ENCODE measurements at places on chromosomes 2 and 18.

GRCh38 chr2:240820607-240821428 lies 799 bp upstream of the KIF1A start:
- DNase-seq = no peak

DNA sequence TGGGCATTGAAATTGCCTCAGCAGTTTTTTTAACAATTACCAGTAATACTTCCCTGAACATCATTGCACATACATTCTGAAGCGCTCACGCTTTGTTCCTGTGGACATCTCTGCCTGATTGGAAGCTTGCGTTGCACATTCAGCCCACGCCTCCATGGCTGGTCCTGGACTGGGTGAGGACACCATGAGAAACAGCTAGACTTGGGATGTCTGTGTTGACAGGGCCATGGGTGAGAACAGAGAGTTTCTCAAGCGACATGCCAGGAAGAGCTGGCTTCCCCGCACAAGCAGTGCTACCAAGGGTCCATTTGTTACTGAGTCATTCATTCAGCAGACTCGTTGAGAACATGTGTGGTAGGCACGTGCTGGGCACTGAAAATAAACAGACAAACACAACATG lies 166.3 kb downstream of the GBX2 start:
- DNase-seq = no peak

GRCh38 chr2:188042412-188042811 lies 249.3 kb upstream of the GULP1 start:
- peak; percentile 9 for DNase-seq

GRCh38 chr2:196987298-196987648 lies 60.8 kb upstream of the PGAP1 start:
- no peak for DNase-seq

GRCh38 chr2:216424274-216424673 lies 12.0 kb downstream of the SMARCAL1 start:
- DNase-seq = no peak

- DNase-seq = no peak
These were observed 13.7 kb downstream of the LDLRAD4 start for GRCh38 chr18:13232086-13232917.

DNA sequence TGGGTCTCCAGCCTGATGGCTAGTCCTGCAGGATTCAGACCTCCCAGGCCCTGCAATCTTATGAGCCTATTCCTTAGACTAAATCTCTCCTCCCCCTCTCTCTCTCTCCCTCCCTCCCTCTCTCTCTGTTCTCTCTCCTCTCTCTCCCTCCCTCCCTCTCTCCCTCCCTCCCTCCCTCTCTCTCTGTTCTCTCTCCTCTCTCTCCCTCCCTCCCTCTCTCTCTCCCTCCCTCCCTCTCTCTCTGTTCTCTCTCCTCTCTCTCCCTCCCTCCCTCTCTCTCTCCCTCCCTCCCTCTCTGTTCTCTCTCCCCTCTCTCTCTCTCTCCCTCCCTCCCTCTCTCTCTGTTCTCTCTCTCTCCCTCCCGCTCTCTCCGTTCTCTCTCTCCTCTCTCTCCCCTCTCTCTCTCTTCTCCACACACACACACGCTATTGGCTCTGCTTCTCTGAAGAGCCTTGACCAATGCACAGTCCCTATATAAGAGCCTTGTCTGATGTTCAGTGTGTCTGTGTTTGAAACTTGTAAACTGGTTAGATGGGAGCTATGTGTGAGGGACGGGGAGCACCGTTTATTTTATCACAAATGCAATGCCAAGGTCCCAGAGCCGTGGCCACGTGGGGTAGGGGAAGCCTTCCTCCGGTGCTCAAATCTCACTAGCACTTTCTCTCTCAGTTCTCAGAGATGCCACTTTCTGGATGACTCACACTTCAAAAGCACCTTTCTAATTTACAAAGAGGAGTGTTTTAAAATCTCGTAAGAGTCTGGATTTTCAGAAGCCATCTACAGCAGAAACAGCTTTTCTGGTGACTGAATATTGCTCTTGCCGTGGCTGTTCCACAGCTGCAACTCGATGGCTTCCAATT lies 9.4 kb upstream of the PRLH start:
- no peak for DNase-seq

DNA sequence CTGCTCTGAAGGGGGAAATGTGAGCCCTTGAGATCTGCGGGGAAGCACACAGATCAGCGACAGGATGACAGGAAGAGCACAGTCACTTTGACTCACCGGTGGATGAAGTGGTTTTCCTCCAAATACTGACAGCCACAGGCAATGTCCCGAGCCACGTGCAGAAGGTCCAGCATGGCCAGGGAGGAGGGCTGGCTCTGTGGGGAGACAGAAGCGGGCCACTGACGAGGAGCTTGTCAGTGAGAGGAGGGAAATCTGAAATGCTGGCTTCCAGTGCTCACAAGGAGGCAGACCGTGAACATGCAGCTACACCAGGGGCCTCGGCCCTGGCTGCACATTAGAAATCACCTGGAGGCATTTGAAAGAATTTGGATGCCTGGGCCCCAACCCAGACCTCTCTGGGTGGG lies 98.7 kb downstream of the CLIP4 start:
- no peak for DNase-seq

- DNase-seq = no peak
These were observed 347.2 kb upstream of the NETO1 start for GRCh38 chr18:73214970-73215369.

DNA sequence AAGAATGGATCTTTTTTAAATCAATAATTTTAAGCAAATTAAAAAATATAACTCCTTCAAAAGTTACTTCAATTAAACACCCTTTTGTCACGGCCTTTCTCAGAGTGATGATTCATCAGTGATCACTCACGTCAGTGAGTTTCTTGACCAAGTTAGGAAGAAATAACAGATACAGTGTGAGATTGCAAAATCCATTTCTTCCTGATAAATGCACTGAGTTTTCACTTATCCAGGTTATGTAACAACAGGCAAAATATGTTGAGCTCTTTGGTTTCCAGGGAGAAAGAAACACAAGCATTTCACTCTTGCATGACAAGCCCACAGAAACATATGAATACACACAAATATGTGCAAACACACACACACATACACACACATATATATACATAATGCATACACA lies 195.9 kb upstream of the CYRIA start:
- DNase-seq = no peak

DNA sequence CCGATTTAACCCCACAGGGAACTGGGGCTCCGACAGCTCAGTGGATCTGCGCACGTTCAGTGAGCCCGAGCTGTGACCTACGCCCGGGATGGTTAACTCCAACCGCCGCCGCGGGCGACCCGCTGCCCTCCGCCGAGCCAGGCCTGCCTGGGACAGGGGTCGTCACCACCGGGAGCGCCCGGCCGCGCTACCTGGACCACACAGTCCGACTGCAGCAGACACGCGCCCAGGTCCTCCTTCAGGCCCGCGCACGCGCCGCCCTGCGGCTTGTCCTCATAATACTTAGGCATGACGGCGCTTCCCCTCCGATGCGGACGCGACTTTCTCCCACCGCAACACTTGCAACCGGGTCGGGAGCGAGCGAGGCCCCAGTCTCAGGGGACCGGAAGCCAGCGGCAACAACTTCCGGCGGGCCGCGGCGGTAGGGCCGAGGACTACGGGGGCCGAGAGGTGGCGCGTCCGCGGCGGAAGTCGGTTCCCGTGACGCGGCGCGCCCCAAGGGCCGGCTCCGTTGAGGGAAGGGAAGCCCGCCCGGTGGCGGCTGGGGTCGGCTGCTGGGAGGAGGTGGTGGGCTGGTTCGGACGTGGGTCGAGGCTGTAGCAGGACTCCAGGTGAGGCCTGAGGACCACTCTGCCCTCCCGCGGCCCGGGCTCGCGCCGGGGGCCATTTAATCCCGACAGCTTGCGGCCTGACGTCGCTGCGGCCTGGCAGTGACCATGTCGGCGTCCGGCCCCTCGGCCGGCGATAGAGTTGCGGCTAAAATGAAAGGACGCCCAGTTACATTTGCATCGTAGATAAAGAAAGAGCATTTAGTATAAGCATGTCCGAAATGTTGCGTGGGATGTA lies at the start of the genes COA5 and UNC50:
TSS of gene COA5 (minus strand) at position 397 of the 846 bp plus-strand sequence. CDS start at position 290, 107 bp downstream.
TSS of gene UNC50 (plus strand) at position 474 of the 846 bp plus-strand sequence. CDS start 1,171 bp downstream, outside the sequence.
- peak; percentile 55 for DNase-seq

DNA sequence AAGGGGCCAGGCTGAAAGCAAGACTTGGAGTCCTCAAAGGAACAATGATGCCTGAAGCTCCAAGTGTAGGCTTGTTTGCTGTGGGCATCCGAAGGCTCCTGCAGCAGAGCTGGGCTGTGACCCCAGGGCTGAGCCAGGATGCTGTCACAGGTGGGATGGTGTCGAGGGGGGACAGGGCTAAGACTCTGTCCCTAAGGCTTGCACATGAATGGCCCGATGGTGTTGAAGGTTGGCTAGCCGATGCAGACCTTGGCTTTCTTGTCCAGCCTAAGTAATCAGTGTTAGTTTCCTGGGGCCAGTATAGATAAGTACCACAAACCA lies 251.0 kb downstream of the NDUFA10 start:
- no peak for DNase-seq

DNA sequence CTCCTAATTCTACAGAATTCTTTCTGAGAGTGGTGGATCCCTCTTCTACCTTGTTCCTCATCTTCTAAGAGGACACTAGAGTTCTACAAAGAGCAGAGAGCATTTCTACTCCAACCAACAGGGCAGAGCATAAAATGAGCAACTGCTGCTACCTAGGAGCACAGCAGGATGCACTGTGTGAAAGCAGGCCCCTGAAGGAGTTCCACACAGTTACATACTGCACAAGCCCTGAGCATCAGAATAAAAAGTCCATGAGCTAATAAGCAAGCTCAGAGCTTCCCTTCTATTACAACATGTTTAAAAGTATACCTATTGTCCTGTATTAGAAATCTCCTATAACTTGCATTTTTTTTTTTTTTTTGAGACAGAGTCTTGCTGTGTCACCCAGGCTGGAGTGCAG lies 8.4 kb downstream of the FHL2 start:
- no peak for DNase-seq

DNA sequence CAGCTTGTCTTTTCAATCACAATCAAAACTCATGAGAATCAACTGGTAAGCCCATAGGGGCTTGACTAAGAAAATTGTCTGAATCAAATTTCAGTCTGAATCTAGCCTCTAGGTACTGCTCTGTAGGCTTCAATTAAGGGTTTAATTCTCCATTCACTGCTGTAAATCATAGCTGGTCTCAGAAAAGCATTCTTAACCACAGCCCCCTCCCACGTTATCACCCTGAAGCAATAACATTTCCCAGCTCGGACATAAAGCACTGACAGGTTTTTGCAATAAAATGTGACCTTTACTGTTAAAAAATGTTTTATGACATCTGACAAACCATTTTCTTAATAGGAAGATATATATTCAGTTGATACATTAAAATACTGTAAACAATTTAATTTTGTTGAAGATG lies 55.0 kb downstream of the LRP1B start:
- no peak for DNase-seq

DNA sequence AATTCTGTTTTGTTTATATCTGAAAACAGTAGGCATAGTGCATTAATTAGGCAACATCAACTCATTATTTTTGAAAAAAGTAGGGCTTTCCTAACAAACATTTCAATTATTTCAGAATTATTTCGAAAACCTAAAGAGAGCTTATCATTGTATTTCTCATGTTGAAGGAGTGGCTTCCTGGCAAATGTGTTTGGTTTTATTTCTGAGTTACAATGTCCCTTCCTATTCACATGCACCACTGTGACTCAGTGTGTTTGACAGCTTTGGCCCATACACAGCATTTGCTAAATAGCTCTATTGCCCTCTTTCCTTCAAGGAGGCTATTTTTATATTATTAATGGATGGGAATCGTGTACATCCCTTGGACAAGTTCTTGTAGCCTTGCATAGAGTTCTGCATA lies 205.9 kb downstream of the PTGR3 start:
- DNase-seq = no peak

DNA sequence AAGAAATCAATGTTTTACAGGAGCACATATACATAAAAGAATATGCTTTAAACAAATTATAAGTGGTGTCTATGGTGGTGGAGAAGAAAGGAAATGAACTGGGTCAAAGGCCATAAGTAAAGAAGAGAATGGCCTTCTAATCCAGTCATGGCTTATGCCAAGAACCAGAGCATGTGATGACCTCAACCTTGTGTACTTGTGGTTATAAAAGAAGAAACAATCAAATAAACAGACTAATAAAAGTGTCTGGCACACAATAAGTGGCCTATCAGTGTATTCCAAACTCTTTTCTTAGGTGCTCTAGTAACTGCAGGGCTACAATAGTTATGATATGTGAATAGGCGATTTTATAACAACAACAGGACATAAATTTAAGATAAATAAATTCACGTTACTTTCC lies 2.6 kb downstream of the SERPINB11 start:
- DNase-seq = no peak

DNA sequence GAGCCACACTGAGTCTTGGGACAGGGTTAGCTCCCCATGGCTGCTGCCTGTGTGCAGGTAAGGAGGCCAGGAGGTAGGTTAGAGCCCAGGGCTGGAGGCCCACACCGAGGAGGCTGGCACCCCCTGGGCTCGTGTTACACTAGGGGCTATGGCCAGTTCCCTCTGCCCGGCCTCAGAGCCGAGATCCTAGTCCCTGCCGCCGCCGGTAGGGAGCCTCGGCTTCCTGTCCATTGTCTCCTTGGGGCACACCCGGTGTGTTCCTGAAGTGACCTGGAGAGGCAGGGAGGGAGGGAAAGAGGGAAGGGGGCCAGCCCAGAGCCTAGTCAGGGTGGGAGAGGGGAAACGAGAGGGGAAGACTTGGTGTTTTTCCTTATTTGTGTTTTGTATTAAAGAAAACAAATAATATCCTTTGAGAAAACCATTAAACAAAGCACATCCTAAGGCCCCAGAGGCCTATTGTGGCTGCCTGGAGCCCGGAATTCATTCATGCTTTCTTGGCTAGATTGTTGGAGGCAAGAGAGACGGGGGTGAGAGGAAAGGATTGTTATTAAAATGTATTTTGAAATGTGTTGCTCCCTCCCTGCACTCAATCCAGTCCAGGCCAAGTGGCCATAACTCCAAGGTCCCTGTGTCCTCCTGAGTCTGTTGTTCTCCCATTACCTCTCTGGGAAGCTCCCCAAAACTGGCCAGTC lies 170.7 kb downstream of the CTIF start:
- no peak for DNase-seq
